Substantia nigra (tissue), 51 donors: ENCODE measurements at places on chromosomes 7 and 10.
A peak's percentile ranks its signal among the peaks of the same experiment; 100 is the strongest.

DNA sequence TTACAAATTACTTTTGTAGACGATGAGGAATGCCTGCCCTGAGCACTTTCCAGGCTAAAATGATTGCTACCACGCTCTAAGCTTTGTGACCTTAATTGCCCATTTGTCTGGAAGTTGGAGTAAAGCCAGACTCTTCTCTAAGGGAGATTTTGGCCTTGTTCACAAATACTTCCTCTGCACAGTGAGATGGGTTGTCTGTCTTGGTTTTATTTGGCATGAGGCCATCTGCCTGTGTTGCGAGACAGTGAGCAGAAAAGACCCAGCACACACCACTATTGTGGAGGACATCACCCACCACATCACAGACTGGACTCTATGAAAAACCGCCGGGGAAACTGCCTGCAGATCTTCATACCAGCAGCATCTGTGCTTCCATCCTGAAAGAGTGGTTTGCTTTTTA, 138.4 kb downstream of the BICC1 start:
- DNase-seq = peak; percentile 4

DNA sequence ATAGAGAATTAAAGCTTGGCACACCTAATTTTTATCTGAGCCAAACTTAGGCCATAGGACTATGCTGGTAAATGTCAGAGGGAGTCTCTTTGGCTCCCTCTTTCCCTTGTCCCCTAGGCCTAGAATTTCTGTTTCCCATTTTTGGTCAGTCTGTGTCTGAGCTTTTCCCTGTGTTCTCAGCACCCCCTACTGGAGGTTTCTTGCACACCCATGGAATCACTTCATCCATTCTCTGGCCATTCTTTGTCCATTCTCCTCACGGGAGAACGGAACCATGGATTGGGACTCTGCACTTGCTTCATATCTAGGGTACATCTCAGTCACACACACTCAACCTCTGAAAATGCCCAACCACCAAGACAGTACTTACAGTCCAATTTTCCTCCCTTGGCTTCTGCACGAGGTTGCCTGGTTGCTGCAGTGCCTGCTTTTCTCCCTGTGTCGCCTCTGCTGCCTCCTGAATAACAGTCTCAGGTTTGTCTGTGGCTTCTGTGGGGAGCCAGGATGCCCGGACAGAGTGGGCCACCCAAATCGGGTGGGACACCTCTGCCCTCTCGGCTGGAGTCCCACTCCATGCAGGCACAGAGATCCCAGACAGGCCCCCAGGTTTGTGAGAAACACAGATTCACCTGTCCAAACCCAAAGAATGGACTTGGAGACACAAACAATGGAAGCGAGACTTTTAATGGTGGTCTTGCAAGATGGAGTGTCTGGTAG, 35.1 kb upstream of the DNAH11 start:
- DNase-seq = peak; percentile 50

DNA sequence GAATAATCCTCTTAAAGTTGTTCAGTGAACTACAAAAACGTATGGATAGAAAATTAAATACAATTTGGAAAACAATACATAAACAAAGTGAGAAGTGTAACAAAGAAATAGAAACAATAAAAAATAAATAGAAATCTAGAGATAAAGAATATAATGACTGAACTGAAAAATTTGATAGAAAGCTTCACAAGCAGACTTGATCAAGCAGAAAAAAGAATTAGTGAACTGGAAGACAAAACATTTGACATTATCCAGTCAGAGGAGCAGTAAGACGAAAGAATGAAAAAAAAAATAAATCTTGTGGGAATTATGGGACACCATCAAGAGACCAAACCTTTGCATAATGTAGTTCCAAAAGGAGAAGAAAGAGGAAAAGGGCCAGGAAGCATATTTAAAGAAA, 32.4 kb upstream of the NPY start:
- DNase-seq = no peak

- no peak for DNase-seq
Observed at GRCh38 chr10:4596951-4597350, 229.1 kb upstream of the AKR1E2 start.

GRCh38 chr10:75291805-75292204, 56.0 kb upstream of the COMTD1 start:
- DNase-seq = no peak

DNA sequence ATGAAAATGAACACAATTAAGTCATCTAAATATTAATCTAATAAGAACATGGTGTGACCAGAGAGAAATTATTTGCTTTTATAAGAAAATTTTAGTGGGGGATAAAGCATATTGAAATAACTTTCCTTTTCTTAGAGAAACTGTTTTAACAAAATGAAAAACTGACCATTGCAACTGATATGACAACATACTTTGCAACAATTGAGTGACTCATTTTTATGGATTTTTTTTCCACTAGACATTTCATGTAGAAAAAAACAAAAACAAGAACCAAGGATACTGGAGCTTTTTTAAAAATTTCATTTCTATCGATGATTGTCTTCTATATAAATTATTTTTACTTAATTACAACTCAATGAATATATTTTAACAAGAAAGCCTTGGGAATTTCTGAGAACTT, 90.0 kb downstream of the C1GALT1 start:
- no peak for DNase-seq

DNA sequence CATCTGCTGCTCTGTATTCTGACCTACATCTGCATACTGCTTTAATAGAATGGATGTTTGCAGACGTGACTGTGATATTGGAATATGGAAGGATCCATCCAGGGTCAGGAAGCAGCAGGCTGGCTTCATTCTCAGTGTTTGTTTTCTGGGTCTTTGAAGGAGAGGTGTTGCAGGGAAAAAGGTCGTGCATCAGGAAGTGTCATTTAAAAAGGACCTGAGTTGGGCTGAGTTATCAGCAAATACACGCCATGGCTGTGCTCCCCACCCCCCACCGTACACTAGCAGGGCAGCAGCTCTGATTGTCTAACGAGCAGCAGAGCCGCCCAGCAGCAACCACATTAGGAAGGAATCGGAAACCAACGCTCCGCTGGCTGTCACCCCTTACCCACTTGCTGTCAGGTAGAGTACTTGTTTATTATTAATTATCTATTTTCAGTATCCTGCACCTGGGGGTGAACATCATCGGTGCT, 63.1 kb upstream of the STEAP1B start:
- no peak for DNase-seq

DNA sequence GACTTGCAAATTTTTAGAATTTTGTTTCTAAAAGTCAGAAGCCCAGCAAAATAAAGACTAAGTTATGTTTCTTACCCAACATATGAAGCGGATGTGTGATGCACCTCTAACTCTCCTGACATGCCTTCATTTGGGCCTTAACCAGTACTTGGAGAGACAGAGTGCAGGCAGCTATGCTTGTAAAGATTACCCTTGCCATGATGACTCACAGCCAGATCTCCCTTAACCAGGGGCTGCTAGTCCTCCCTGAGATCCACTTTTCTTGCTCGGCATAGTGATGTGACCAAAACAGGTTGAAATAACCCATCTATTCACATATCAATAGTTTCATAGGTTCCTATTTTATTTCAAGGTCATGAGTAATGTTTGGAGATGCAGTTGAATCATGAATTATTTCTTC, 43.6 kb downstream of the PPP1R3A start:
- no peak for DNase-seq

DNA sequence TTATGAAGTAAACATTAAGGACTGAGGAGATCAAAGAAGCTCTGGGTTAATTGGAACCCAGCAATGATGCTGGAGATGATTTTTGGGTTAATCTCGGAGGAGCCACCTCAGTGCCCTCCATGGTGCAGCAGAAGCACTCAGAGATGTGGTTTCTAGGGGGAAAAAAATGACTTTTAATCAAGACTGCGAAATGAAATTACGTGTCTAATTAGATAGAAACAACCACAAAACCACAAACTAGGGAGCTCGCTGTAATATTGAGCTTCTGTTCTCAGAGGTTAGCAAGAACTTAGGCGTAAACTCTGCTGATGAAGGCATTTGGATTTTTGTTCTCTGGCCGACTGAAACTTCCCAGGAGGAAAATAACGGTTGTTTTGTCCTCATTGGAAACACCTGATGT, 319.0 kb downstream of the GRID1 start:
- DNase-seq = no peak

DNA sequence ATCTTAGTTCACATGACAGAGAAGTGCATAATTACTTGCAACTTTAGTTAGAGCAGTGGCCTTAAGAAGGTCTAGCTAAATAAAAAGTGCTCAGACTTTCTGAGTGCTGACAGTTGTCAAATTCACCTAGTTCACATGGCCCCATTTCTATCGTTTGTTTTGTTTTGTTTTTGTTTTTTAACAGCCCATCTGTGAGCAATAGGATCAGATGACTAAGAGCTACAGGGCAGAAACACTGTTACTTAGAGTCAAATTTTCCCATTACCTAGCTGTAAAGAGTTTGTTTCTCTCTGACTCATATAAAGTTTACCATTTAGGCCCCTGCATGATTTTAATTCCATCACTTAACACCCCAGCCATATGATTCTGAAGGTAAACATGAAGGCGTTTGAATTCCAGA, 18.8 kb downstream of the CAV1 start:
- DNase-seq = no peak

GRCh38 chr10:93491602-93492121, 4.8 kb upstream of the CEP55 start:
- no peak for DNase-seq

- DNase-seq = no peak
Observed at GRCh38 chr7:142804728-142805207, 34.0 kb downstream of the PRSS2 start.

DNA sequence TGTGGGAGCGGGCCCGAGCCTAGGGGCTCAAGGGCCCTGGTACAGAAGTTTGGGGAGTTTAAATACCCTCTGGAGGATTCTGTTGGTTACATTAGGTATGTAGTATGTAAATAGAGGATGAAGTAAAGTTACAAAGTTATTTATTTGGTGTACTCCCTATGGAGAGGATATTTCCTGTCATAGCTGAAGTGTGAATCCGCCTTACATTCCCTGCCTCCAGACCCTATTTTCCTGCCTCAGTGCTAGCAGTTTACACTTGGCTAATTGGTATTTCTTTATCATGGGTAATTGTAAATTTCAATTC, 60.6 kb upstream of the KLF14 start:
- no peak for DNase-seq

- no peak for DNase-seq
Observed at GRCh38 chr10:112282086-112282485, 1.1 kb upstream of the TECTB start.

DNA sequence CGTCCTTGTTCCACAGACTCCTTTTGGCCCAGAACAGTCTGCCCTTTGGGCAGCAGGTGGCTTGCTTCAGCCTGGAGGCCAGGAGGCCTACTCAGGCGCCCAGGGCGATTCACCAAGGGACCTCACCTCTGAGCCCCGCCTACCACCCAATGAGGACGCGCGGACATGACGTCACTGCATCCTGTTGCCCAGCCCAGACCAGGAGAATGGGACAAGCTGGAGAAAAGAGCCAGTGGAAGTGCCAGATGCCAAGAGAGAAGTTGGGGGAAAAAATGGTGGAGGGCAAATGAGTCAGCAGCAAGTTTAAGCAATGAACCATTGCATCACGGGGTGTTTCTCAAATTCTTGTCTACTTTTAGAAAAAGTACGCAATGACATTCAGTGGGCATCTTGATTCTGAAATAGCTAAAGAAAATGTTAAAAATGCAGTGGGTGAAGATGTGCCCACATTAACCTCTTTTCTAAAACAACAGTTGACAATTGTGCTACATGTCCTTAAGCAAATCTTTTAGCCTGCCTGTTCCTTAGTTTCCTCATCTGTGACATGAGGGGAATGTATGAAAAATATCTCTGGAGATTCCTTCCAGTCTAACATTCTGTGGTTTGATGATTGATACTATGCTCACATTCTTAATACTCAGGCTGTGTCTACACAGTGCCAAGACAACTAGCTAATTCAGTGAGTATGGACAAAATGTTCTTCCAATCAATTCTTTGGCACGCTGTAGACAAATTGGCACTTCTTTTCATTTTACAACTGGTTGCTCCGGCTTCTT, 23.9 kb upstream of the LEP start:
- no peak for DNase-seq

DNA sequence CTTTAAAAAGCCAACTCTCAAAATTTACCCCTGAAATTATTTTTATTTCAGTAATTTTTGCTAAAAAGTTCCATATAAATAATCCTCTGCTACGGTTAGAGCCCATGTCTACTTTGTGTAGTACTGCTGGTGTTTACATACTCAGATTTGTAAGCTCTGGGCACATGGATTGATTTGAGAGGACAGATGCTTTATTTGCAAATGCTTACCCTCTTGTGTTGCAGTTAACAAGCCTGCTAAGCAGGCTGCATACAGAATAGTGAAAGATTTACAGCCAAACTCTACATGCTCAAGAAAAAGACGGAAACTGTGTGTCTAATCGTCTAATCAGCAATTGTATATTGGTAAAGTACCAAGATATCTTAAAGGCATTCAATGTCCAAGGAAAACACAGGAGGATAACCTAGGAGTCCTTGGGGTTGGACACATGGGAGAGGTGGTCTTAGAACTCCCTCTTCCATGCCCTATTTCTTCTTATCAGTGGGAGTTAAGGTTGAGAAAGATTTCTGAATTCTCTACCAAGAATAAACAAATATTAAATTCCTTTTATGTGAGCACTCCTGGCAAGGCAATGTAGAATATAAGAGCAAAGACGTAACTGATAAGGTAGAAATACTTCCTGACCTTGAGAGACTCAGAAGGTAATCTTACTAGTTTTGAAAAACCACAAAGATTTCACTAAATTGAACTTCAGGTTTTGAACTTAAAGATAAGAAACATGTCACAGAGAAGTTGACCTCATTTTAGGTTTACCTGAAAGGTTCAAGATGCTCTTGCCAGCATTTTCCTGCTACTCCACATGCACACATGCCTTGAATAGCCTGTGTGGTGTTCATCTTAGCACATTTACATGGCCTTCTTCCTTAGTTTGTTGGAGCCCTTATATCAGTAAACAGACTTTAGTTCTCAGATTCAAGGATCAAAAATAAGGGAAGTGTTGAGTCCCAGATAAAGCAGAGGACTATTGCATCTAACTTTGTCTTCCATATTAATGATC, 1216.5 kb downstream of the SORCS3 start:
- DNase-seq = no peak

- no peak for DNase-seq
Observed at GRCh38 chr7:47552621-47553020, 29.3 kb downstream of the TNS3 start.

DNA sequence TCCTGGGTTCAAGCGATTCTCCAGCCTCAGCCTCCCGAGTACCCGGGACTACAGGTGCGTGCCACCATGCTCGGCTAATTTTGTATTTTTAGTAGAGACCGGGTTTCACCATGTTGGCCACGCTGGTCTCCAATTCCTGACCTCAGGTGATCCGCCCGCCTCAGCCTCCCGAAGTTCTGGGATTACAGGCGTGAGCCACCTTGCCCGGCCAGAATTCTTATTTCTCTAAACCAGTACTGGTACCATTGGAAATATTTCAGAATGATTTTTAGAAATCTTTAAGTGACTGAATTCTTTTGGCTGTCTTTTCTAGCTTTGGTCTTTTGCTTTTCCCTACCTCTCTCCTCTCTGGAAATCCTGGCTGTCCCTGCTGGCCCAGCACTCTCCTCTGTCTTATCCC, 2.8 kb downstream of the GNAI1 start:
- no peak for DNase-seq

- DNase-seq = no peak
Observed at GRCh38 chr10:122774231-122774630, 71.4 kb downstream of the CUZD1 start.
